ENCODE measurements at places on chromosomes 3 and 15. TPM values are rescaled to one million over a fixed set of nuclear protein-coding genes. Genes with fewer than 3 reads are reported as not detected.

- no peaks in the 10 kb centered on the region for H3K36me3 ChIP-seq
- H3K4me1 ChIP-seq, result no peaks in the 10 kb centered on the region
- no peak overlapping the region for H3K27ac ChIP-seq
- no peak for DNase-seq
- no peaks in the 10 kb centered on the region for H3K27me3 ChIP-seq
- H3K4me3 ChIP-seq, result no peak overlapping the region
Measured at GRCh38 chr3:190012784-190013183, 107.9 kb downstream of the P3H2 start.

DNA sequence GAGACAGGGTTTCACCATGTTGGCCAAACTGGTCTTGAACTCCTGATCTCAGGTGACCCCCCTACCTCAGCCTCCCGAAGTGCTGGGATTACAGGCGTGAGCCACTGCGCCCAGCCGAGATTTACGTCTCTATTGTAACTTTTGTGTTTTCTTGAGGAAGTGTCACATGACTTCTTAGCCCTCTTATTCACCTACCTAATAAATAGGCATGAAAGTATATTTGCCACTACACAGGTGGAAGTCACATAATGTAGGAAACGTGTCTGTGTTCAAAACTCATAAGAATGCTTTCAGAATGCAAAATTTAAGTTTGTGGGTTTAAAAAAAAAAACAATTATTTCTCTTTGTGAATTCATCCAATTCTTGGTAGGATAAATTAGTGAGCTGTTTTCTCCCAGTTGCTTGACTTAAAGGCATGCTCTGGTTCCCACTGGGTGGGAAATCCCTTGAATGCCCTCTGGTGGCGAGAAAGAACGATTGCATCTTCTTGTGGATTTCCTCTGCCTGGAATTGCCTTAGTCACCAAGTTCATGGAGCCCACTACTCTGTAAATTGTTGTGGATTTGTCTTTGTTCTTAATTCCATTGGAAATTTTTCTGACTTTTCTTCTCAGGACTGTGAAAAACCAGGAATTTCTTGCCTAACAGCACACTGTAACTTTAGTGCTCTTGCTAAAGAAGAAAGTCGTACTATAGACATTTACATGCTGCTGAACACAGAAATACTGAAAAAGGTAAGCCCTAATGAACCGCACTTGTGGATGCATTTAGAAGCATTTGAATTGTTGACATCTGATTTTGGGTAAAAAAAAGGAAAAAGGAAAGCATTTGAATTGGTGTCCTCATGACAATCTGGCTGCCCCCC is 82.2 kb upstream of the CTDSPL start:
- H3K4me1 ChIP-seq, result no peaks in the 10 kb centered on the region
- no peak overlapping the region for H3K27ac ChIP-seq
- no peaks in the 10 kb centered on the region for H3K27me3 ChIP-seq
- no peak for DNase-seq

The CRTC3 gene
- total RNA-seq, result 62.1 TPM

GRCh38 chr15:41544650-41545015 is 576 bp upstream of the RPAP1 start:
- no peaks in the 10 kb centered on the region for H3K27me3 ChIP-seq
- H3K36me3 ChIP-seq, result no peaks in the 10 kb centered on the region
- H3K4me1 ChIP-seq, result peaks cover 12% of the 10 kb centered on the region
- peak overlapping the region; percentile 70 for H3K4me3 ChIP-seq
- no peak for DNase-seq

The FAM227B gene
- total RNA-seq, result 8.6 TPM

- H3K36me3 ChIP-seq, result no peaks in the 10 kb centered on the region
- H3K27me3 ChIP-seq, result no peaks in the 10 kb centered on the region
- no peaks in the 10 kb centered on the region for H3K4me1 ChIP-seq
- no peak overlapping the region for H3K4me3 ChIP-seq
- H3K27ac ChIP-seq, result no peak overlapping the region
- no peak for DNase-seq
Measured at GRCh38 chr3:156792536-156792935, 33.6 kb upstream of the LEKR1 start.

The SPG21 gene
- total RNA-seq, result 88.5 TPM

GRCh38 chr3:98402507-98402906 is 12.0 kb downstream of the OR5K3 start:
- H3K27ac ChIP-seq, result no peak overlapping the region
- no peaks in the 10 kb centered on the region for H3K36me3 ChIP-seq
- DNase-seq, result no peak
- H3K27me3 ChIP-seq, result no peaks in the 10 kb centered on the region
- no peak overlapping the region for H3K4me3 ChIP-seq

DNA sequence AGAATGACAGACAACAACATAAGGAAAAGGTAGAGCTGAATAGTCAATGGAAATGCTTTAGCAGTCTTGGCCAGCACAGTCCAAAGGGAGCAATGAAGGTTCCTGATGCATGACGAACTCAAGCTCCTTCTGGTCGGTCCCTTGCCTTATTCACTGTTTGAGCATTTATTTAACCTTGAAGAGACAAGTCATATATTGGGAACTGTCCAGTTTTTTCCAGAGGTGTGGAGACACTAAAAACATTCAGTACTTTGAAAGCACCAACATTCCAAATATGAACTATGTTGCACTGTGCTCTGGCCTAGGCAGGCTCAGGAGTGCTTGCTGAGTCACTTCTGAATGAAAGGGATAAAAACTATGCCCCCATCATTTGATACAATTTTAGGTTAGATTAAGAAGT is 384.8 kb downstream of the MECOM start:
- no peak for DNase-seq
- H3K4me3 ChIP-seq, result no peak overlapping the region
- no peaks in the 10 kb centered on the region for H3K36me3 ChIP-seq
- no peaks in the 10 kb centered on the region for H3K4me1 ChIP-seq
- H3K27me3 ChIP-seq, result no peaks in the 10 kb centered on the region
- no peak overlapping the region for H3K27ac ChIP-seq

GRCh38 chr3:13657660-13658435 is 108.9 kb downstream of the FBLN2 start:
- H3K27me3 ChIP-seq, result no peaks in the 10 kb centered on the region
- no peaks in the 10 kb centered on the region for H3K4me1 ChIP-seq
- DNase-seq, result no peak
- no peak overlapping the region for H3K4me3 ChIP-seq
- H3K36me3 ChIP-seq, result no peaks in the 10 kb centered on the region
- no peak overlapping the region for H3K27ac ChIP-seq

The HYAL1 gene
- total RNA-seq, result 26.5 TPM

- H3K36me3 ChIP-seq, result no peaks in the 10 kb centered on the region
- DNase-seq, result no peak
- no peak overlapping the region for H3K27ac ChIP-seq
- H3K4me3 ChIP-seq, result no peak overlapping the region
- no peaks in the 10 kb centered on the region for H3K27me3 ChIP-seq
Measured at GRCh38 chr3:139611528-139611927, 66.2 kb downstream of the NMNAT3 start.

DNA sequence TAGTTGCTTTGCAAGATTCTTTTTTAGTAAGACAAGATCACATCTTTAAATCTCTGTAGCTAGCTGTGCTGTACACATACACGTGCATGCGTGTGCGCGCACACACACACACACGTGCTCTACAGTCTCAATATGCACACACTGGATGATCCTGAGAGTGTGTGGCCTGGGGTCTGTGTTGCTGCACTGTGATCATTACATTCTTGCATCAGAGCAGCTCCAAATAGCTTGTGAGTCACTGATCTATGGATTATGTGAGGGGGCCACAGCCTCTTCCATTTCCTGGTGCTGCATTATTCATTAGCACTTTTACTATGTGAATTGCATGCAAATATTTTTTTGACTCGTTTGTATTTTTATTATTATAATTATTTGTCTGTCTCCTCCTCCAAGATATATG is 34.6 kb downstream of the MCTP2 start:
- no peaks in the 10 kb centered on the region for H3K4me1 ChIP-seq
- no peaks in the 10 kb centered on the region for H3K36me3 ChIP-seq
- H3K27ac ChIP-seq, result no peak overlapping the region
- H3K4me3 ChIP-seq, result no peak overlapping the region
- H3K27me3 ChIP-seq, result no peaks in the 10 kb centered on the region

DNA sequence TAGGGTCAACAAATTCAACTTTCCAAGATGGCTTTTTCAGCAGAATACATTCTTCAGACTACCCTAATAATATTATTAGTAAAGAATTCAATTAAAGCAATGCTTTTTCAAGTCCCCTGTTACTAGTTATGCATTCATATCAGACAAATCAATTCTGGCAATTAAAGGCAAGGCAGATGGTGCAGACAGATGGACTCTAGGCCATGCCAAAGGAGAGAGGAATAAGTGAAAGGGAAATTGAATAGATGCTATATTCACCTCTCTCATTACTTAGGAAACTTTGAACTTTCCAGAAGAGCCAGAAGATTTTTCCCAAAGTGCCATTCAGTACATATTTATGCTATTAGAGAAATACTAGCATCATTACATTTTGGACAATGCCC is 487.7 kb upstream of the RASGRP1 start:
- H3K36me3 ChIP-seq, result no peaks in the 10 kb centered on the region
- no peaks in the 10 kb centered on the region for H3K4me1 ChIP-seq
- H3K27ac ChIP-seq, result no peak overlapping the region
- no peak for DNase-seq

The CELSR3 gene
- total RNA-seq, result 13.5 TPM

DNA sequence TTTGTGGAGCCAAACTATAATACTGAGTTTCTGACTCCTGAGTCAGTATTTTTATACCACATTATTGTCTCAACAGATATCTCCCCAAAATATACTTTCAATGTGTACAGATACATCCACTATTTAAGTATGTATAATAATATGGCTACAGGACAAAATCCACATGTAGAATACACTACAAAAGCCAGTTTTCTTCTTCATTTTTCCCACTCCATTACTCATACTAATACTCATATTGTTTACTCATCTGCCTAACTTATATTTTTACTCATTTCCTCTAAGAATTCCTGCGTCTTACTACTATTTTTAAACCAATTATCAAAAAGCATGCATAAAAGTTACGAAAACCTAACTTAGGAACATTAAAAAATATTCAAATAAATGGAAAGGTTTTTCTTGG is 440.8 kb downstream of the ZNF385D start:
- DNase-seq, result no peak
- no peaks in the 10 kb centered on the region for H3K4me1 ChIP-seq
- no peaks in the 10 kb centered on the region for H3K27me3 ChIP-seq
- H3K36me3 ChIP-seq, result no peaks in the 10 kb centered on the region
- H3K27ac ChIP-seq, result no peak overlapping the region

DNA sequence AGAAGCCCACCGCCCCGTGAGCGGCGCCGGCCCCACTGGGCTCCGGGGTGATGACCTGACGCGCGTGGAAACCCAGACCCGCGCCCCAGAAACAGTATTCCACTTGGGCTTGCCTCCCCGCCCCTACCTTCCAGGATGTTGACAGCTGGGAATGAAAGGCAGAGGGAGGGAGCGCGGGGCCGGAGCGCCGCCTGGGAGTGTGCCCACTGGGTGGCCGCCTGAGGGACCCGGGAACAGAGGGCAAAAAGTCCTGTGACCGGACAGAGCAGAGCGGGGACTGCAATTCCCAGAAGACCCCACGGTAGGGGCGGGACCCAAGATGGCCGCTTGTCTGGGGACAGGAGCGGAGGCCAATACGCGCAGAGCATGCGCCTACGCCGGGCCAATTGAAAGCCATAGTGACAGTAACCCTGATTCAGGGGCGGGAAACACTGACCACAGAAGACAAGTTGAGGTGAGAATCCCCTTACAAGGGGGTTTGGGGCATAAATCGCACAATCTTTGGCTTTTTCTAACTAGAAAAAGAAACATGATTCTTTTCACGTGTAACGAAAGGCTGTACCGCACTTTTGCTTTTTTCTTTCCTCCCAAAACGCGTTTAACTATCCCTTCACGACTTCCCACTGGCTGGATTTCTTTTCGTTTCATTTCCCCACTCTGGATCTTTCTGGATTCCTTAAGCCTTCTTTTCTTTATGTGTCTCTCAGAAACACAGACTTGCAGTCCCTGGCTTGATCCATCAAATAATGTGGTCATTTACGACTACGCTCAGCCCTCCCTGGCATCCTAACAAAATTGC is at the start of gene FHIT:
Gene FHIT (minus strand): TSS at position 279 of the 799 bp plus-strand sequence.
- H3K27me3 ChIP-seq, result no peaks in the 10 kb centered on the region
- peaks cover 16% of the 10 kb centered on the region for H3K4me1 ChIP-seq
- DNase-seq, result peak; percentile 89
- no peaks in the 10 kb centered on the region for H3K36me3 ChIP-seq

The TRIM69 gene
- 27.1 TPM for total RNA-seq

The ARRDC4 gene
- 57.6 TPM for total RNA-seq

The ZDHHC23 gene
- 4.5 TPM for total RNA-seq

DNA sequence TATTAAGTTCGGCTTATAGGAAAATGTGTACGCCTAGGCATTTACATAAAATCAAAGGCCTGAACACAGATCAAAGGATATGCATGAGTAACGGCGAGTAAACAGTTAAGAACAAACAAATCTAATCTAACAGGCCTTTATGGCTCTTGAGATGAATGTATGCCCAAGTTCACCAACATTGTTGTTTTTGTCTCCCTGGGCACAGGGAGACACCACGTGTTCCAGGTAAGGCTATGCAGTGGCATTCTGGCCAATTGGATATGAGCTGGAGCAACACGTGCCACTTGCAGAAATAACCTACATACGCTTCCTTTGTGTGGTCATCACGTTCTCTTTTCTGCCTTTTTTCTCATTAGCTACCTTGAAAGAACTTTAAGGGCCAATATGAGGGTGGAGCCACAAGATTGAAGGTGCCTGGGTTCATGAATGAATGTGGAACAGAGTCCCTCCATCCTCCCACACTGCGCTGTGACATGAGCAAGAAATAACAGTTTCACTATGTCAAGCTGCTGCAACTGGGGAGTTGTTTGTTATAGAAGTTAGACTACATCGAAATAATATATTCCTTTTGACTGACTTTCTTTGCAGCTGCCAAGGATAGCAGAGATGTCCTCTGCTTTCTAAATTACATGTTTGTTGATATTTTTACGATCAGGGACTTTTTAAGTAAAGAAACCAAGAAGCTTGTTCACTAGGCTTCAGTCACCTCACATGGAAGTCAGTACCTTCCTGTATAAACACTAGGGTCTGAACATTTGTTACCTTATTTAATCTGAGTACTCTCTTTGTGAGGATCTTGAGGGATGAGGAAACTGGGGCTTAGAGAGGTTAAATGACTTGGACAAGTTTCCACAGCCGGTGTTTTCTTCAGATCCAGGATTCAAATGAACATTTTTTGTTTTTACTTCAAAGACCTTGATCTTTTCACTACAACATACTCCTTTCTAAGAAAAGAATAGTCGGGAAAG is 427.5 kb upstream of the TBL1XR1 start:
- H3K27ac ChIP-seq, result no peak overlapping the region
- H3K27me3 ChIP-seq, result no peaks in the 10 kb centered on the region
- no peak overlapping the region for H3K4me3 ChIP-seq
- DNase-seq, result no peak

GRCh38 chr15:75542386-75542797 is 36.7 kb downstream of the PTPN9 start:
- no peak overlapping the region for H3K4me3 ChIP-seq
- peaks cover 4% of the 10 kb centered on the region for H3K4me1 ChIP-seq
- H3K27me3 ChIP-seq, result no peaks in the 10 kb centered on the region
- no peak for DNase-seq
- H3K27ac ChIP-seq, result peak overlapping the region; percentile 65
- H3K36me3 ChIP-seq, result peaks cover 4% of the 10 kb centered on the region
